Choroid plexus epithelial cell (primary cell): ENCODE measurements at places on chromosomes 4 and X.

DNA sequence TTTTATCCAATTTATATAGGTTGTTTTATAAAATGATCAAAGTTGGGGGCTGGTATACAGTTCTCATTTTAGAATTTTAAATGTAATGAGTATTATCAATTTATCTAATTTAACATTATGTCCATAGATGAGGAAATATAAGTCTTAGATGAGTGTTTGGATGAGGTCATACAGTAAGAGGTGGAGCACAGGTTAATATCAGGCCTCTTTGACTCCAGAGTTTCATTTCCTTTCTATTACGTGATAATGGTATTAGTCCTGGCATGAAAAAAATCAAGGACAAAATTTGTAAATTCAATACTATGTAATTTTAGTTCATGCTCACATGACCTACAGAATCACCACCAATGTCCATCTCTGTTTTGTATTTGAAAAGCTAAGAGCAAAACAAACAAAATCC, 269.8 kb downstream of the FSTL5 start:
- no peak for DNase-seq

- DNase-seq = no peak
Observed at GRCh38 chrX:71913156-71913950, 2.7 kb downstream of the NHSL2 start.

DNA sequence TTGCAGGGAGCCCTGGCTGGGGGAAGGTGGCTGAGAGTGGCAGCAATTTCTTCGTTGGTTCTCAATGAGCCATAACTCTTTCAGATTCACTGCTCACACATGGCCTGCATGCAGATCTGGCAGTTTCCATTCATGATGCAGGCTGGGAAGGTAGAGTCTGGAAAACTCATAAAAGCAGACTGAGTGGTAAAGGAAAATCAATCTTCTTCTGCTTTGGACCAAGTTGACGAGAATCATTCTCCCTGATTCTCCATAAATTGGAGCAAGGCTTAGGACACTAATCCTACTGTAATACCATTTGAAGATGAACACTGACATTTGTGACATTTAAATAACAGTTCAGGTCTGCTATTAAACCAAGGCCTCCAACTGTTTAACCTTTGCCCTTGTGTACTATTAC, 35.3 kb upstream of the HAND2 start:
- DNase-seq = no peak

GRCh38 chr4:99635601-99636000, 22.0 kb downstream of the C4orf54 start:
- no peak for DNase-seq

GRCh38 chrX:84336646-84337045, 148.6 kb upstream of the RPS6KA6 start:
- peak; percentile 47 for DNase-seq

DNA sequence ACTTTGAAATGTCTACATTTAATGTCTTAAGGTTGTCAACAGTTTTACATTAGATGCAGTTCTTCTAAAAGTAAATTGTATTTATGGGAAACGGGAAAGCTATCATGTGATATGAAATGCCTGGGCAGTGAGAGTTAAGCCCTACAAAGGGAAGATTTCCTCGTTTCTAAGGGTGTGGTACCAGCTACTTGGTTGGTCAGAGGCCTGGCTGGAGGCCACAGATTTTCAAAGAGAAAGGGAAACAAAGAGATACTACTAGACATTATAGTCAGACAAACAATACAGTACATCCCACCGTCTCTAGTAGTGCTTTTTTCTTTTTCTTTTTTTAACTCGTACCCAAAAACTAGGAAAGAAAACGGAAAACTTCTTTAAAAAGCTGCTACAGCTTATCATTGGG, 467.8 kb downstream of the PCDH7 start:
- DNase-seq = no peak

DNA sequence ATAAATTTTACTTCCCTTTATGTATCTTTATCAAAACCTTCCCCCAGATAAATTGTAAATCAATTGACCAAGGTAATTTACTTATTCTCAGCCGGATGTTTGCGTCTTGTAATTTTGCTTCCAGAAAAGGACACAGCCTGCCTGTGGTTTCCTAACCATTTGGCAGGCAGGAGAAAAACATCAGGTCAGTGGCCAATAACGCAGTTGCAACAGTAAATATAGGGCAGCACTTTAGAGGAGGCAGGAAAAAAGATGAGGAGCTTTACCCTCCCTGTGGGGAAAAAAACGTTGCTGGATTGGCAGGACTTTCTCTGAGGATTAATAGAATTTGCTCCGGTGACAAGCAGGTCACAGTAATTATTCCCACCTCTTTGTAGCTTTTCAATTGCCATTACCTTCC, 2618.1 kb downstream of the ARAP2 start:
- DNase-seq = no peak

DNA sequence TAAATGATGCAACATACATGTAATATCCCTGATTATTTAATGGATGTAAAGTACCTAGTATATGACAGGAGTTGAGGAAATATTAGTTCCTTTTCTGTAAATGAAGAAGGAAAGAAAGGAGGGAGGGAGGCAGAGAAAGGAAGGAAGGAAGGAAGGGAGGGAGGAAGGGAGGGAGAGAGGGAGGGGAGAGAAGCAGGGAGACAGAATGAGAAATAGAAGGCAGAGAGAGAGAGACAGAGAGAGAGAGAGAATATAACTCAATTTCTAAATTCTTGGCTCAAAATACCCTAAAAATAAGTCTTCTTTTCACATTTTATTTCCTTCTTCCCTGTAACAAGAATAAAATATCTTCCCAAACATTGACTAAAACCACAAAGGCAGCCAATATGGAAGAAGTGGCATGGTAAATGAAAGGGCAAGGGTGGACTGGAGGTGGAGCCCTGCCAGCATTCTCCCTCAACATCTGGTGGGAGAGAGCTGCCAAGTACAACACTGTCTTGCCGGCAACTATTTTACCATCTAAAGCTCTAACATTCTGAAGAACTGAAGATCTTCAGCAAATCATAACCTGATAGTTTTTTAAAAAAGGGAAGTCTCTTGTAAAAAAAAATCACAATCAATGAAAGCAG, 245.1 kb downstream of the PPP3CA start:
- peak; percentile 94 for DNase-seq

GRCh38 chrX:124113621-124114600, 152.4 kb downstream of the STAG2 start:
- DNase-seq = no peak

DNA sequence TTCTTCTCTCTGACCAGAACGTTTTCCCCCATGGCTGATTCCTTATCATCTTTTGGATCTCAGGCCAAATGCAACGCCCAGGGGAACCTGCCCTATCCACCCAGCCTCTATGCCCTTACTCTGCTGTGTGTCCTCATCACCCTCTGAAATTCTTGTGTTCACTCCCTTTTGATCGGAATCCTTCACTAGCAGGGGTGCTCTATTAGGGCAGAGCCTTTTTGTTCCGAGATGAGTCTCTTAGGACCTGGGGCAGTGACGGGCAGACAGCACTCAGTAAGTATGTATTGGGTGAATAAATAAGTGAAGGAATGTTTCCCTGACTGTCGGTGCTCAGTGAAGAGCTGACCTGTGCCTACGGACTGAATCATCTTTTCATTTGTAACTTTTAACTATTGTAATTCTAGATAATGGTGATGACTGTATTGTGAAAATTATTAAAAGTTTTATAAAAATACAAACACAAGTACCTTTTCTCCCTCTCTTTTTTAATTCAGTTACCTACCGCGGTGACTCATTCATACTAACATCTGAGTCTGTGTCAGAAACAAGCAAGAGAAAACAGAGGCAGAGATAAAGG, 4.8 kb upstream of the TENM3 start:
- peak; percentile 40 for DNase-seq

DNA sequence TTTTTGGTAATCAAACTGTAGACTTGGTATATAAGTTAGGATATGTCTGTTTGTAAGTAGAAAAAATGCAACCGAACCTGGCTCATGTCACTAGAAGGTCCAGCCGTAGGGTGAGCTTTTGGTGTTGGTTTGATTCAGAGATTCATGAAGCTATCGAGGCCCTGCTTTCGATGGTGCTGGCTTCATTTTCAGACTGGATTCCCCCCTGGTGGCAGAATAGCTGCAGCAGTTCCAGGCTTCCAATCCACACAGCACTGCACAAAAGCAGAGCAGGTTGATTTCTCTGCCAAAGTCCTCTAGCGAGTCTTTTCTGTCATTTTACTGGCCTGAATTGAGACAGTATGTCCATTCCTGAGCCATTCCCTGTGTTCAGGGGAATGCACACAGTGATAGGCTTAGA, 33.1 kb downstream of the PDK3 start:
- peak; percentile 23 for DNase-seq

- DNase-seq = peak; percentile 74
Observed at GRCh38 chr4:165464813-165465381, 86.1 kb downstream of the CPE start.

DNA sequence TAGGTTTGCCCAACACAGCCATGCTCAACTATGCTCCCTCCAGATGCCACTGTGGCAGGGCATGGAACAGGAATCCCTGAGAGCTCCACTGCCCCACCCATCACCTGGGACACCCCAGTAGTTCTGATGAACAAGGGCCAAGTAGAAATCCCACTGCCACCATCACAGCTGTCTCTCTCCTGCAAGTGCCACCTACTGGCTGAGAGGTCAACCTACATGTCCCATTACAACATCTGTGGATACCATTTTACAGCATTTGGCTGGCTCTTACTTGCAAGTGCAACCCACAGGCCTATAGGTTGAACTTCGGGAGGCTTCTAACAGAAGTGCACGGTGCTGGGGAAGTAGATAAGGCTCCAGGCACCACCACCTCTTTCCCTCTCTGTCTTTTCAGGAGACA, 142.5 kb downstream of the CXXC4 start:
- no peak for DNase-seq

GRCh38 chr4:174707902-174708301, 121.1 kb downstream of the GLRA3 start:
- DNase-seq = no peak

DNA sequence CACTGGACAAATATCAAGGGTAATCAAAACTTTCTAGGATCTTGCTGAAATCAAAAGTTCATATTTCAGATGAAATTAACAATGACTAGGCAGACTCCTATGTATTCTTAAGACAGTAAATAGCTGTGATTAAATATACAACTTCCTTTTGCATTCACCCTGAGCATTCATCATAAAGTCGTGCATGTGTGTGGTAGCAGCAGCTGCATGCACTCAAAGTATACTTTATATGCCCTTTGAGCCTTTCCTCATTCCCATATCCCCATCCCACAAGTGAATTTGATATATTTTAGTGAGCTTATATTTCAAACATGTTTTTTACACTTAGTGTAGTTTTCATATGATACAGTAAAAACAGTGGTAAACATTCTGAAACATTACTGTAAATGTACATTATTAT, 959.0 kb downstream of the C4orf33 start:
- DNase-seq = no peak

DNA sequence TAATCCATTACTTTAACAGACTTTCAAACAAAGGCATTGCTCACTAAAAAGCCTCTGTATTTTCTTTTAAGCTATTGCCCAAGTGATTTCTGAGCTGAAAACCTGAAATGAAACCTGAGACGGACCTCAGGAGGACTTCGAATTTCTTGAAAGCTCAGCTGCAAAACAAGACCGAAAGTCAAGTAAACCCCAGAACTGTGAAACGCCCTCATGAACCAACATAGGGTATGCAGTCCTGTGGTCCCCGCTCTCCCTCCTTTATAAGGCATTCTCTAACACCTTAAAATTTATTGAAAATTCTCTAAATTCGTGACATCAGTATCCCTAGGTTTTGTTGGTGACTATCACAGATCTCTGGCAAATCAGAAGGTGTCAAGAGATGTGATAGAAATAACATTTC, 91.8 kb downstream of the SHISA3 start:
- no peak for DNase-seq

- DNase-seq = peak; percentile 63
Observed at GRCh38 chrX:46953597-46953996, 41.4 kb downstream of the JADE3 start.

- no peak for DNase-seq
Observed at GRCh38 chr4:125519371-125520146, 204.8 kb downstream of the FAT4 start.

DNA sequence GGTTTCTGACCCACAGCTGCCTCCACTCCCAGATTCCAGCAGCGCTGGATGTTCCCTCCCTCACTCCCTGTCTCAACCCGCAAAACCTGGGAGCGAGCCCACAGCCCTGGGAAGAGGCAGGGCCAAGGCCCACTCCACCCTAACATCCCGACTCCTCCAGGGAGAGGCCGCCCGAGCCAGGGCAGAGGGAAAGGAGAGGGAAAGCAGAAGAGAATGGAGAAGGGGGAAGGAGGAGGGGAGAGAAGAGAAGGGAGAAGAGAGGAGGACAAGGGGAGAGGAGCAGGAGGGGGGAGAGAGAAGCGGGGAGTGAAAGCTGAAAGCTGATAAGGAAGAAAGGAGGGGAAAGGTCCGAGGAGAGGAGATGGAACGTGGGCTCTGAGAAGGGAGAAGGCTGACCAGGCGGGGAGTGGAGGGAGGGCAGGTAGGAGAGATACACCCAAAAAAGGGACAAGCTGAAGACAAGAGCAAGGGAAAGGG, 120.2 kb upstream of the PJA1 start:
- no peak for DNase-seq

- DNase-seq = peak; percentile 79
Observed at GRCh38 chr4:83603129-83603528, 67.2 kb downstream of the GPAT3 start.

- DNase-seq = no peak
Observed at GRCh38 chrX:31331015-31331414, 259.2 kb upstream of the FTHL17 start.

GRCh38 chr4:107799669-107800450, 24.9 kb upstream of the SGMS2 start:
- no peak for DNase-seq

DNA sequence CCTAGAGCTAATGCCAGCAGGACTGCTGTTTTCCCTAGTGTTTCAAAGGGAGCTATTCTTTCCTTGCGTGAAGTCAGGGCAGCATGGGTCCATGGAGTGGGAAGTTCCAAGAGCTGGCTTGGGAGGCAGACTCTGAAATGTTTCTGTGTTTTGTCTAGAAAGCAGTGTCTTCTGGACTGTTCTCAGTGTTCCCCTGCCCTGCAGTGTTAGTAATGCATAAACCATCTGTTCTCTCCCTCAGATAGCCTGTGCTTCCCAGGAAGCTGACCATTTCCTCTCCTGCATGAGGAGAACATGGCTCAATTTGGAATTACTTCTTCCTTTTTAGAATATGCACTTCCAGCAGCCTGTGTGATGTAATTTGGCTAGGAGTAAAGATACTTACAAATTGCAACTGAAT, 116.7 kb upstream of the CXCL13 start:
- no peak for DNase-seq

DNA sequence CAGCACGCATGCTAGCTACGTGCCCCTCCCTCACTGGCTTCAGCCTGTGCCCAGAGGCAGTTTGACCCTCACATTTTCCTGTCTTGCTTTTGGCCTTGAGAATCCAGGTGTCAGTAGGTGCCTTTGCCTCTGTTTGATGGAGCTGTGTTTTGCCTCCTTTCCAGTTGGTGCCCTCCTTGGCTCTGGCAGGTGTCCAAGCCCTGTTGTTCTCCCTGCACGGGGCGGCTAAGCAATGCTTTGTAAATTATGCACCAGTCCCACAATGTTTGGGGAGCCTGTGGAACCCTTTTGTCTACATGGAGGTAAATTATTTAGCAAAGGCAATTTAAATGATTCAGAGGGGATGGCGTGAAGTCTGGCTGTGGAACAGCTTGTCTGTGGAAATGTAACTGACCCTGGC, 202.9 kb upstream of the BOD1L1 start:
- DNase-seq = no peak
